Tongue (tissue), 3 donors: ENCODE measurements at places on chromosomes 2 and 18.

GRCh38 chr2:178142274-178143065 lies 30.2 kb downstream of the RBM45 start:
- DNase-seq: peak; percentile 36

GRCh38 chr2:134103196-134103595 lies 150.7 kb upstream of the MGAT5 start:
- no peak for DNase-seq

GRCh38 chr2:206274434-206275311 lies at the start of gene ZDBF2:
ZDBF2 (plus strand) TSS chr2:206274663; CDS start chr2:206281850, 7,187 bp downstream.
- DNase-seq: peak; percentile 89

GRCh38 chr2:85273738-85274731 lies 53.8 kb downstream of the TGOLN2 start:
- peak; percentile 86 for DNase-seq

DNA sequence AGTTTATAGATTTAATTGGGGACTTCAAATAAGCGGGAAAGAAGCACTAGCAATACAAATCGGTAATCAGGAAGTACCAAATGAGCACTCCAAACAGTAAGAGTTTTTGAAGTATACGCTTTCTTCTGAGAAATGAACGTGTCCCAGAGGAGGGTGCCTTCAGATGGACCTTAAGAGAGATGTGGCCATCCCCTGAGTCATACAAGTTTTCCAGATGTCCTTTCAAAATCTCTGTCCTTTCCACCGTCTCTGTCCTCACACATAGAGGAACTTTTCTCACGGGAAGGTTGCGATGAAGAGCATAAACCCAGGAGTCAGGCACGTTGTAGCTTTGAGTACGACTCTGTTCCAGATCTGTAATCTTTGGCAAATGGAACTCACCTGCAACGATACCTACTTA lies 1.7 kb upstream of the SMAD2 start:
- DNase-seq: no peak

GRCh38 chr2:158975271-158975921 lies 7.0 kb downstream of the TANC1 start:
- no peak for DNase-seq

DNA sequence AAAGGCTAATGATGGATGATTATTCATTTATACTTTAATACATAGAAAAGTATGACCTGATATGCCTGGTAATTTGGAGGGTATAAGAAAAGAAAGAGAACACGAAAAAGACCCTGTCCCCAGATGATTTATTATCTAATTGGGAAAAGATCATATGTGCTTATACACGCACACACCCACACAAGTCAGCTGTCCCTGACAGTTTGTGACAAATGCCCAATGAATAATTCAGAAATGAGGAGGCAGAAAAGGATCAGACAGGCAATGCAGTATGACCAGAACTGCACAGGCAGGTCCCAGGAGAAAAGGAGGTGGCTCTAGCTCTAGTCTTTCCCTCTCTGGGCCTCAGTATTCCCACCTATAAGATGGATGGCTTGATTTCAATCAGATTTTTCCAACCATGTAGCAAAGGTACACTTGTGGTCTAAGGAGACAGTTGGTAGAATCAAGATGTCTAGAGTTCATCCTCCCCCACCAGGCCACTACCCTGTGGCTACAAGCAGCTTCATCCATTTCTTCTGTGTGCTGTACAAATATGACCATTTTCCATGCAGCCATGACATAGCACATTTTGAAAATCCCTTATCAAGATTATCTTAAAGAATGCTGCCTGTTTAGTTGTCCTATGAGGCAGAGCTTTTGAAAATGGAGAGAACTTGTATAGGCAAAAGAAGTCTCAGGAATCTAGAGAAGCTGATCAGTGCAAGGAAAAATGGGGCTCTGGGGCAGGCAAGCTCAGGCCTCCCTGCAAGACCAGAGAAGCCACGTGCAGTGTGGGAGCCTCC lies 19.7 kb downstream of the CYRIA start:
- DNase-seq: no peak

GRCh38 chr2:128293426-128293755 lies 25.3 kb downstream of the HS6ST1 start:
- DNase-seq: no peak

DNA sequence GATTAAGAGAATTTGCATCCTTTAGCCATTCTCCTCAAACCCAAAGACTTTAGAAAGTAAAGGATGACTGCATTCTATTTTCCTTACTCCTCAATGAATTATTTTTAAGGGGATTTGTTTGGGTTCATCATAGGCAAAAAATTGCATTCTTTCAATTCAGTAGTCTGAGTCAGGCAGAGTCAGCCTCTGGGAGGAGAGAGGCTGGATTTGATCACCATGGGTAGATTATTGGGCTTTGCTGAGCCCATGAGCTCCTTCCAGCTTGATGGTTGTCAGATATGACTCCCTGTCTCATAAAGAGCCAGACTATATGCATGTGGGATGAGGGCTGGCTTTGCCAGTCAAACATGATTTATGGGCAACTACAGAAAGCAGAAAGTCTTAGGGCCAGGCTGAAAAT lies 101.2 kb downstream of the KCNS3 start:
- no peak for DNase-seq

DNA sequence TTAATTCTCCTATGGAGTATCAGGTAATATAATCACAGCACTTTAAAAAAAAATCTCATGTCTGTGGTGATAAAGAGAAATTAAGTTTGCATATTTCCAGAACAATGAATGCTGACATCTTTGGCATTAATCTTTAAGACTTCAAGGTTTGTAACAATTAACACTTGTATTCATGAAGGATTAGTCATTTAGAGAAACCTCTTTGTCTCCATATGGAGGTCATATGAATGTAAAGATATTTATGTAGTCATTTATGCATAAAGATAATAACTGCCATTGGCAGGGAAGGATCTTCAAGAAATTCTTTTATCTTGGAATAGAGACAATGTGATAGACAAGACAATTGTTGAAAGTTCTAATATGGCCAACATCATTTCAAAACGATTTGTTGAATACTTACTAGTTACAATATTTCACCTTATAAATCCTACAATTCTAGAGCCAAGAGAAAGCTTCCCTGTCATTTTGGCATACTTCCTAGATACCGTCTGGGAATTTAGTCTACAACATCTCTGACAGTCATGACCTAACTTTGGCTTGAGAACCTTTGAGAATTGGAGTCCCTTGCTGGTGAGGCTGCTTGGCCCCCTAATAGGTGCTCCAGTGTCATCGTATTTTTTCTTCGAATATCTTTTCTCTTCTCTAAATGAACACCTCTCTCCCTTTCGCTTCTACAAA lies 33.6 kb downstream of the RASGRP3 start:
- DNase-seq: no peak

GRCh38 chr18:50734886-50735285 lies 84.9 kb downstream of the MRO start:
- no peak for DNase-seq

- no peak for DNase-seq
Observed at GRCh38 chr2:36762764-36763490, 66.4 kb downstream of the VIT start.

DNA sequence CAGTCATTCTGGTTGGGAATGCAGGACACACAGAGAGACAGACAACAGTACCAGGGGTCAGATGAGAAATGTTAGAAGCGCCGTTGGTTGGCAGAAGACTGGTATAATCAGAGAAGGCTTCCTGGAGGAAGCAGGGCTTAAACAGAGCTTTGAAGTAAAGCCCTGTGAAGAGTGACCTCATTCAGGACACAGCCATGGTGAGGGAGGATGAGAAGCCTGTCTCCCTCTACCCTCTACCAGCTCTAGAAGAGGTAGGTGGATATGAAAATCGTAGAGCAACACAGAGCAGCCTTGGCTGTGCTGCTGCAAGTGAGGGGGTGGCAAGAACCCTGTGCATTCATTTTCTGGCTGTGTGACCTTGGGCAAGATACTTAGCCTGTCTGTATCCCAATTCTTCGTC lies 14.2 kb downstream of the TET3 start:
- DNase-seq: no peak

DNA sequence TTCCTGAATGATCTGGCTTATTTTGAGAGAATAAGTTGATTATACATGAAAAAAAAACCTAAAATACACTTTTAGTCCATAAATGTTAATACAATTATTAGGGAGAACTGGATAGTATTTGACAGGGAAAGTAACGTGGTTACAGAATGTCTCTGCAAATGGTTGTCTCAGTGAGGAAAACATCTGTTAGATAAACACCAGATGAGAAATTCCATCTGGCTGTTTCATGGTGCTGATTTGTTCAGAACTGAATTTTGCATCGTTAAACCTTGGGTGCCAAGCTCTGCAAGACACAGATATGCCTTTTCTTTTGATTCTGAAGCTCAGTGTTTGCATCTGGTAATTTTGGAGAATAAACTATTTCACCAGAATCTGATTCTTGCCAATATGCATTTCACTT lies 90.4 kb downstream of the SCN3A start:
- DNase-seq: peak; percentile 10

- DNase-seq: peak; percentile 72
Observed at GRCh38 chr2:173076581-173077345, 1.1 kb downstream of the MAP3K20 start.

GRCh38 chr2:18626256-18626668 lies 36.9 kb upstream of the NT5C1B start:
- no peak for DNase-seq

GRCh38 chr2:59879700-59880131 lies 673.7 kb downstream of the BCL11A start:
- DNase-seq: no peak

DNA sequence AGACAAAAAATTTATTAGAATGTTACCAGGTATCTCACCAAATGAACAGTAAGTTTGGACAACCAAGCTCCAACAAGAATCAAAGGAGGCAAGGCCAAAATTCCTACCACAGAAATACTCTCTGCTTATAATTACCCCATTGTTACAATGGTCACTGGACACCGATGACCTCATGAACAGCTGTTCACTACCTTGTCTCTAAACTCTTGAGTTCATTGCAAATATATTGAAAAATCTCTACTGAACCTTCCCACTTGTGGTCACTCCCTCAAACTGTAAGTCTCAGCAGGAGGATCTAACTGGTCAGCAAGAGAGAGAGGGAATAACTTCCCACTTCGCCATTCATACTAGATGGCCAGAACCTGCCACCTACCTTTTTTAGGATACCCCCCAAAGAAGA lies 50.0 kb downstream of the ERBB4 start:
- no peak for DNase-seq

DNA sequence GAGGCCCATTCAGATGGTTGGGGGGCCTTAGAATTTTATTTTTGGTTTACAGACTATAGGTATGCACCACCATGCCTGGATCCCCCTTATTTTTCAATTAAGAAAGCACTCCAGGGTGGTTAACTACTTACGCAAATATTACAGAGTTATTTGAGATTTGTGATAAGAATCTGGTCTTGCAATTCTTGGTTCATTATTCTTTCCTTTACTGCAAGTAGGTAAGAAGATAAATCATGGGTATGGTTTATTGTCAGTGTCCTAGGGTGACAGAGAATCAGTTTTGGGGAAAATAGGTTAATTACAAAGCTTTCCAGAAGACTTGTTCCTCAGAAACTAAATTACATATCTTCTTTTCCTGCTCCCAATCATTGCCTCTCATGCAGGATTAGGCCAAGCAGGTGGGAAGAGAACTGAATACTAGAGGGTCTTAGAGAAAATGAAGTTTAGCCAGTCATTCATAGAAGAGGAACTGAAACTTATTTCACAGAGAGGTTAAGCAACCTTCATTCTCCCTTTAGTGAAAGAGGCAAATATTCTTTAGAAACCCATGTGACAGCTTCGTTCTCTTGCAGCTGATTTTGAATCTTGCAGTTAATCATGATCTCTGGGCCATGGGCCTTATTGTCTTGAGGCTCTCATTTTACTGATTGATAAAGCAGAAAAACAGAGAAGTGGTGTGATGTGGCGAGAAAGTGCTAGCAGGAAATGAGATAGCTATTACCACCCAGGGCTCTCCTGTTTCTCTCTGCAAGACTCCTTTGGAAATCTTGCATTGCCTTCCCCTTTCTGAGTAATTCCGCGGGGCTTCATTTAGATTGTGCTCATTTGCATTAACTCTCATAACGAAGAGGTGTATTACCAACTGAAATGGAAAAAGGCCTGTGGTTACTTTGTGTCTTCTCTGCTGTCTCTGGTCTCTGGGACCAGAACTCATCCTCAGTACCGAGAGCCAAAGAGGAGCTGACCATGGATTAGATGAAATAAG lies 44.8 kb upstream of the ARHGAP25 start:
- no peak for DNase-seq

GRCh38 chr2:240284503-240285259 lies 144.2 kb upstream of the OTOS start:
- no peak for DNase-seq

DNA sequence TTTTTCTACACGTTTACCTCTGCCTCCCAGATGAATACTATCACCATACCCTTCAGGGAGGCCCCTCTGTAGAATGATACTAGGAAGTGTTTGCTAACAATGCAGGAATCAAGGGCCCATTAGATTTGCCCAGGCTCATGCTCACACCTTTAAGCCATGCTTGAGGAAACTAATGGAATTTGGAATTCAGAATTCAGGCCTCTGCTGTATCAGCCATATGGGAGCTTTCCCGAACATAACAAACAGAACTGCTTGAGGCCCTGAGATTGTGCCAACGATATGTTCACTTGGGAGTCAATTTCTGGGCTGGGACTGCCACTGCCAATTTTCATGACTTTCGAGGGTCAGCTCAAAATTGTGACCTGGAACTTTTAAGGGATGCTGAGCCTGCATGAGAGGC lies 282.5 kb downstream of the CLIP4 start:
- peak; percentile 46 for DNase-seq

- no peak for DNase-seq
Observed at GRCh38 chr2:61172671-61173070, 10.7 kb downstream of the C2orf74 start.

DNA sequence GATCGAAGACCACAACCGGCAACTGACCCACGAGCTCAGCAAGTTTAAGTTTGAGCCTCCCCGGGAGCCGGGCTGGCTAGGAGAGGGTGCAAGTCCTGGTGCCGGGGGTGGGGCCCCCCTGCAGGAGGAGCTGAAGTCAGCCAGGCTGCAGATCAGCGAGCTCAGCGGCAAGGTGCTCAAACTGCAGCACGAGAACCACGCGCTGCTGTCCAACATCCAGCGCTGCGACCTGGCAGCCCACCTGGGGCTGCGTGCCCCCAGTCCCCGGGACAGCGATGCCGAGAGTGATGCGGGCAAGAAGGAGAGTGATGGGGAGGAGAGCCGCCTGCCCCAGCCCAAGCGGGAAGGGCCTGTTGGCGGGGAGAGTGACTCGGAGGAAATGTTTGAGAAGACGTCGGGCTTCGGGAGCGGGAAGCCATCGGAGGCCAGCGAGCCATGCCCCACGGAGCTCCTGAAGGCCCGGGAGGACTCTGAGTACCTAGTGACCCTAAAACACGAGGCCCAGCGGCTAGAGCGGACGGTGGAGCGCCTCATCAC lies 78.7 kb downstream of the MTCL1 start:
- no peak for DNase-seq

- DNase-seq: peak; percentile 32
Observed at GRCh38 chr2:189092936-189093335, 86.6 kb downstream of the COL5A2 start.

- DNase-seq: no peak
Observed at GRCh38 chr2:63270717-63271116, 220.1 kb downstream of the OTX1 start.

GRCh38 chr18:59516356-59517155 lies 157.5 kb upstream of the LMAN1 start:
- peak; percentile 7 for DNase-seq
